ENCODE measurements at places on chromosomes 11 and 22. TPM values are rescaled to one million over a fixed set of nuclear protein-coding genes. Genes with fewer than 3 reads are reported as not detected.

Gene HEPHL1
- total RNA-seq = 0.51 TPM

Gene BLID
- total RNA-seq = not detected

Gene SSTR3
- not detected for total RNA-seq

Gene FGF19
- total RNA-seq = not detected

Gene SCGB1A1
- not detected for total RNA-seq

Gene PGR
- total RNA-seq = not detected

Gene MUC6
- total RNA-seq = not detected

Gene KRTAP5-2
- total RNA-seq = not detected

All from bronchial epithelial cell (primary cell).